Stimulated activated CD8-positive, alpha-beta memory T cell treated with anti-CD3 and anti-CD28 coated beads, Interleukin-7, amount 100 ng/mL, for 4 hours (primary cell): ENCODE measurements at places on chromosomes 13 and 19.

DNA sequence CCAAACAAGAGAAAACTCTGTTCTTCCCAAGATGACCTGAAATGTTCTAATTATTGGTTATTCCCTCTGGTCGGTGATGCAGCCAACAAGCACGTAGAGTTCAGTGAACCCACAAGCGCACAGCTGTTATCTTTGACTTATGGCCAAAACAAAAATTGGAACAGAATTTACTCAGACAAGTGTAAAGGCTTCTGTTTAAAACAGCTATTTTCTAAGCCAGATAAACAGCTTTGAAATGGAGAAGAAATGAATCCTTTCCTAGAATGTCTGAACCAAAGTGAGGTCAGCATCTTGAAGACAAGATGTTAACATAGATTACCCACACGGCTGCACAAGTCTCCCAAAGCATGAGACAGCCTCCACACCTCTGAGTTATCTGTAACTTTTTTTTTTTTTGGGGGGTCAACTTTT, 669.2 kb downstream of the DIAPH3 start:
- DNase-seq: no peak

- no peak for DNase-seq
These were observed 11.3 kb downstream of the PLEKHF1 start for GRCh38 chr19:29676586-29676985.

- DNase-seq: no peak
These were observed at the start of gene NPAS1 for GRCh38 chr19:47019431-47020041. NPAS1 (plus strand) TSS chr19:47019837; CDS start chr19:47021048, 1,211 bp downstream.

GRCh38 chr13:61142506-61142905, 273.1 kb downstream of the PCDH20 start:
- no peak for DNase-seq

GRCh38 chr13:62331384-62331783, 915.7 kb upstream of the PCDH20 start:
- DNase-seq: no peak

- DNase-seq: peak; percentile 79
These were observed at the start of gene ZNF814 for GRCh38 chr19:57888560-57889231. ZNF814 (minus strand) TSS chr19:57889037; CDS start chr19:57888802, 235 bp downstream.

- no peak for DNase-seq
These were observed 646.4 kb downstream of the TBC1D4 start for GRCh38 chr13:74835579-74835978.

DNA sequence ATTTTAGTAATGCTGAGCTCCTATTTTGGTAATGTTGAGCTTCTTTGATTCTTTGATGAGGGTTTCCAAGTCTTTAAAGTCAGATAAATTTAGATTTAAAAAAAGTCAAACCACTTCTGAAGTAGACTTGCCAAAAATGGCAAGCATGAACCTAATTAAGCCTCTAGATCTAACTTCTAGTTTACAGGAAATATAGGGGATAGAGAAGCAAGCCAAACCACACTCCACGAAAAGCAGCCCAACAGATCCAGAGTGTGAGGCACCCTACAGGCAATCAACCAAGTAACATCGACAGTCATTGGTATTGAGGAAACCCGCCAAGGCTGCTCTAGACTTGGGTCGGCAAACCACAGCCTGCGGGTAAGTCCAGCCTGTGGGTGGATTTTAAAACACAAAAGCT, 3.7 kb downstream of the GGACT start:
- no peak for DNase-seq

- no peak for DNase-seq
These were observed 47.9 kb downstream of the LYL1 start for GRCh38 chr19:13054626-13055212.

GRCh38 chr13:25766991-25767390, 284.8 kb downstream of the SHISA2 start:
- DNase-seq: no peak

GRCh38 chr13:95181586-95181985, 119.7 kb downstream of the ABCC4 start:
- no peak for DNase-seq

GRCh38 chr19:18701250-18701608, 17.7 kb downstream of the CRTC1 start:
- DNase-seq: no peak

DNA sequence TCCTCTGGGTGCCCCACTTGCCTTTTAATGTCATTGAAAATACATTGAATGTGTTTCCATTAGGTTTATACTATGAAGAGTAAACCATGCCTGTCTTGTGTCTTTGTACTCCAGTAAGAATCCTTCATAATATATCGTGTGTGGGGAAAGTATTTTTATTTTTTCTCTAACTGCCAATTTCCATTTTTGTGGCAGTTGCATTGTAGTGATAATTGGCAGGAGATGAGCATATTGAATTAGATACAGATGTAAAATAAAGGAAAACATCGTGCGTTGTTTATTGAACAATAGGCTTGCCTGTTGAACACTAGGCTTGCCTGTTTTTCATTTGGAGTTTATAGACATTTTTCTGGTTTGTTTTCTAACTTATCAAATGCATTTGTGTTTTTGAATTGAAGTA, 218.8 kb downstream of the NBEA start:
- no peak for DNase-seq

DNA sequence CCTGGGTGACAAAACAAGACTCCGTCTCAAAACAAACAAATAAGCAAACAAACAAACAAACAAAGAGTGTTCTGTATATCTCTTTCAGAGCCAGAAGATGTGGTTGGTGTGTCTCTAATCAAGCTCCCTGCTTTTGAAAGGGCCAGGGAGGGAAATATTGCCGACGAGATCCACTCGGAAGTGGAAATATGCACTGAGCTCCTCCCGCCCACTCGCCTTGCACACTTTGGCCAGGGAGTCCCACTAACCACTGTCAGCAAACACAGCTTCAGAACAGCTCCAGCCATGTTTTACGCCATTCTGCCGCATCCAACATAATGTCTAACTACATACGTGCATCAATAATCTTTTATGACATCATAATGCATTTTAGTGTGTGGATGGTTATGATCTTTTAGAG, 155.5 kb upstream of the VSTM2B start:
- DNase-seq: no peak
